ENCODE measurements at places on chromosomes 16 and 17.

GRCh38 chr17:47714773-47715396 is 18.2 kb upstream of the TBX21 start:
- DNase-seq: no peak

DNA sequence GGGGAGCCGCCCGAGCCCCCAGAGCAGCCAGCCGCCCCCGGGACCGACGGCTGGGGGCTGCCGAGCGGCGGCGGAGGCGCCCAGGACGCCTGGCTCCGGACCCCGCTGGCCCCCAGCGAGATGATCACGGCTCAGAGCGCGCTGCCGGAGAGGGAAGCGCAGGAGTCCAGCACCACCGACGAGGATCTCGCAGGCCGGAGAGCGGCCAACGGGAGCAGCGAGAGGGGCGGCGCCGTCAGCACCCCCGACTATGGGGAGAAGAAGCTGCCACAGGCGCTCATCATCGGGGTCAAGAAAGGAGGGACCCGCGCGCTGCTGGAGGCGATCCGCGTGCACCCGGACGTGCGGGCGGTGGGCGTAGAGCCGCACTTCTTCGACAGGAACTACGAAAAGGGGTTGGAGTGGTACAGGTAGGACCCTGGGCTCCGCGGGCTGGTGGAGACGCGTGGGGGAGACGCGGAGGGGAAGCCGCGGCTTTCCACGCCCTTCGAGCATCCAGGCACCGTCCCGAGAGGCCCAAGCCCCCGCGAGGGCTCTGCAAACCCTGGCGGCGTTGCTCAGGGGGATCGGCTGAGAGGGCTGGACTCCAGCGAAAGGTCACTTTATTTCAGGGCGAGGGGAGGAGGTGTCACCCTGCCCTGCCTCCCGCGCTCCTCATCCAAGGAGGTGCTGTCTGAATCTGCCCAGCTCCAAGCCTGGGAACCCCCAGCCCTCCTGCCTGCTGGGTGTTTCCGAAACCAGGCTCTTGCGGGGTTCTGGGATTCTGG is 1.2 kb downstream of the HS3ST4 start:
- no peak for DNase-seq

- DNase-seq: no peak
These were observed 208.4 kb downstream of the IRF8 start for GRCh38 chr16:86107215-86107825.

GRCh38 chr17:59903455-59903854 is 10.5 kb downstream of the RPS6KB1 start:
- no peak for DNase-seq

DNA sequence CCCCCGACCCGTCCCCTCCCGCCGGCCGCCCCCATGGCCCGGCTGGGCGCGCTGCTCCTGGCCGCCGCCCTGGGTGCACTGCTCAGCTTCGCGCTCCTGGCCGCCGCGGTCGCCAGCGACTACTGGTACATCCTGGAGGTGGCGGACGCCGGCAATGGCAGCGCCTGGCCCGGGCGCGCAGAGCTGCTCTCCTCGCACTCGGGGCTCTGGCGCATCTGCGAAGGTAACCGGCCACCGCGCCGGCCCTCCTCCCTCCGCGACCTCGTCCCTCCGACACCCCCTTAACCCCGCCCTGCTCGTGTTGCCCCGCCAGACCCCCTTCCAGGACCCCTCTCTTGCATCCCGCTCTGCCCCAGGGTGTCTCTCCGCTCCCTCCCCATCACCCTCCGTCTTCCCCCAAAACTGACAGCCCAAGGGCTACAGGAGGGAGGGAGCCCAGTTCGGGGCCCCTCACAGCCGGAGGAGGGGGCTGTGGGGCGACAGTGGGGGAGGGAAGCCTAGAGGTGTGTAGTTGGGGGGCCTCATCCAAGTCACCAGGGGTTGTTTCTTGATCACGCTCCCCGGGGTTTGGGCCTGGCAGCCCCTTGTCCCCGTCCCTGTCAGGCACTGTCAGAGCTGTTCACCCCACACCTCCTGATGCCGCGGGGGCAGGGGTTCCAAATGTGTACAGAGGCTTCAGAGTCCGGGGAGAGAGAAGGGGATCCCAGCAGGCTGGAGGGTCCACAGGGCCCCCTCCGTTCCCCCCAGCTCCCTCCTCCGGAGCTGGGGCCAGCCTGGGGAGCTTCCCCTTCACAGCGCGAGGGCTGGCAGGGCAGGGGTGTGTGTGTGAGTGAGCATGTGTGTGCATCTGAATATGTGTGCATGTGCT is 794 bp downstream of the TMEM235 start:
- no peak for DNase-seq

- DNase-seq: no peak
These were observed 126.9 kb downstream of the PARN start for GRCh38 chr16:14502932-14503741.

- no peak for DNase-seq
These were observed 21.2 kb downstream of the MEAK7 start for GRCh38 chr16:84482951-84483881.

DNA sequence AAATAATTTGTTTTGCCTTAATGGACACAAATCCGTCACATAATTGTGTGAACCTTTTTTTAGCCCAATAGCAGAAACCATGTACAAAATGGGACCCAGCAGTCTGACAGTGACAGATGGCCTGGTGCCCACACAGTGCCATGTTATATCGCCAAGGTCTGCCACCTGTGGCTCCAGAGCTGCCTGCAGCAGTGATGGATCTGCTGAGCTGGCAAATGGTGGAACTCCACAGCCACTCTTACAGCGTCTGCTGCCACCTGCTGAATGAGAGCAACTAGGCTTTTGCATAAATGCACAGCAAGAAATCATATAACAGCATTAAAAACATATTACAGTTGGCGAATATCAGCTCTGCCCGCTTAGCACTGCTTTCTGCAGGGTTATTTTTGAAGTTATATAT is 59.4 kb downstream of the NUP93 start:
- no peak for DNase-seq

DNA sequence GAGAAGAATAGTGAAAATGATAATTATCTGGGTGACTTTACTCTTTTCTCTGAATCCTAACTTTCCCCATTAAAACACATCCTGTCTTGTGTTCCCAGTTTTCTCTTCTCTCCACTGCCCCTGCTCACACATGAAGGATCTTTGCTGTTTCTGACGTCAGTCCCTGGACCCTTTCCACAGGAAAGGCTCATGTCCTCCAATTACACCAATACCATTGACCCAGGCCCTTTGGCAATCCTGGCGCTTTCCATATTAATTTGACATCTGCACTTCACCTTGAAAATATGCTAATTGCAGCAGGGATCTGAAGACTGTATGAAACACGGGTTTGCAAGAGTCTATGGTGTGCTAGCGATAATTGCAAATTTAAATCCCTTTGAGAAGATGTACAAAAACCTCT is 170.2 kb upstream of the GOT2 start:
- DNase-seq: no peak

DNA sequence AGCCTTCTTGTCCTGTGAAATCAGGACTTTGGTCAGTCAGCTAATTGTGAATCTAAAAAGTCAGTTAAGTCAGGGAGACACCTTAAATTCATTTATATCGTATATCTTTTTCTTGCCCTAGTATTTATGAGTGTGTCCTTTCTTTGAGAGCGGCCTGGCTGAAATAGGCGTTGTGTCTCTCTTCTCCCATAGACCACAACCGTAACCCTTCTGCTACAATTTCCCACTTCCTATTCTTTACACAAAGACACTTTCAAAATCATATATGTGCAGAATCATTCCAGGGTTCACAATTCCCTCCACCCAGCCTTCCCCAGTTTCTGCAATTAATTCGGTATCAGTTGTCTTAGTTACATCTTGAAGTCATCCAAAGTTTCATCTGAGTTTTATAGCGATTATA is 14.0 kb upstream of the COTL1 start:
- DNase-seq: no peak

- DNase-seq: no peak
These were observed 256.1 kb downstream of the IRX3 start for GRCh38 chr16:54030451-54030850.

- DNase-seq: no peak
These were observed 34.4 kb downstream of the WWP2 start for GRCh38 chr16:69796285-69797118.

GRCh38 chr17:79907850-79908249 is 68.6 kb upstream of the CBX4 start:
- no peak for DNase-seq

GRCh38 chr17:75241996-75242460 is 19.4 kb downstream of the GGA3 start:
- DNase-seq: no peak

DNA sequence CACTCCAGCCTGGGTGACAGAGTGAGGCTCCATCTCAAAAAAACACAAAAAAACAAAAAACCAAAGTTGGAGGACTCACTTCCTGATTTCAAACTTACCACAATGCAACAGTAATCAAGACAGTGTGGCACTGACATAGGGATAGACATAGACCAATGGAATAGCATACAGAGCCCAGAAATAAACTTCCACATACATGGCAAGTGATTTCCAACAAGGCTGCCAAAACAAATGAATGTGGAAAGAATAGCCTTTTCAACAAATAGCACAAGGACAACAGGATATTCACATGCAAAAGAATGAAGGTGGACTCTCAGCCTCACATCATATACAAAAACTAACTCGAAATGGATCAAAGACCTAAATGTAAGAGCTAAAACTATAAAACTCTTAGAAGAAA is 36.8 kb upstream of the RASD1 start:
- no peak for DNase-seq

GRCh38 chr17:11144358-11145233 is 96.4 kb upstream of the SHISA6 start:
- no peak for DNase-seq

DNA sequence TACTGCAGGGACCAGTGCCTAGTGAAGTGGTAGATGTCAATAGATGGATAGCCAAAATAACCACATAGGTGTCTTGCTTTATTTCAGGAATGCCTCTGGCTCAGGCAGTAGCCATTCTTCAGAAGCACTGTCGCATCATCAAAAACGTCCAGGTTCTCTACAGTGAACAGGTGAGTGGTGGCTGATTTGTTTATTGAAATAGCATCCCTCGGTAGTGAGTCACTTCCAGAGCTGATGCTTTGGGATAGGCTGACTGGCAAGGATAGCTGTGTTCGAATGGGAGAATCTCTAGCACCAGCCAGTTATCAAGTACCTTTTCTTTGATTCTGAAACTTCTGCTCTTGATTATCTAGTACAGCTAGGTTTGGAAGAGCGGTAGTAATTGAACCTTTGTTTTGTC is 10.3 kb downstream of the PHAF1 start:
- DNase-seq: no peak

- DNase-seq: no peak
These were observed 126.0 kb upstream of the SDK2 start for GRCh38 chr17:73770115-73770848.

- DNase-seq: no peak
These were observed 2.8 kb upstream of the NAGPA start for GRCh38 chr16:5036228-5037156.

DNA sequence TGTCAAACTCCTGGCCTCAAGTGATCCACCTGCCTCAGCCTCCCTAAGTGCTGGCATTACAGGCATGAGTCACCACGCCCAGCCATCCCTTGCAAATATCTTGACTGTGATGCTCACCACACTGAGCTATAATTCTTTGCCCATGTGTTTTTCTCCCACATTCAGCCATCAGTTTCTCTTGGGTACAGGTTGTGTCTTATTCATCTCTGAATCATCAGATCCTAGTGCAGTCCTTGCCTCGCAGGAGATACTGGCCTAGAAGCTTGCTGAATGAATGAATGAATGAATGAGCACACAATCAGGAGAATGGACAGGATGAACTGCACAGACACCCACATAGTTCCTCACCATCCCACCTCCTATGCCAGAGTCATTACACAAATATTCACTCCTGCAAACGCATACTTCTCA is 24.4 kb upstream of the ETV4 start:
- DNase-seq: no peak

DNA sequence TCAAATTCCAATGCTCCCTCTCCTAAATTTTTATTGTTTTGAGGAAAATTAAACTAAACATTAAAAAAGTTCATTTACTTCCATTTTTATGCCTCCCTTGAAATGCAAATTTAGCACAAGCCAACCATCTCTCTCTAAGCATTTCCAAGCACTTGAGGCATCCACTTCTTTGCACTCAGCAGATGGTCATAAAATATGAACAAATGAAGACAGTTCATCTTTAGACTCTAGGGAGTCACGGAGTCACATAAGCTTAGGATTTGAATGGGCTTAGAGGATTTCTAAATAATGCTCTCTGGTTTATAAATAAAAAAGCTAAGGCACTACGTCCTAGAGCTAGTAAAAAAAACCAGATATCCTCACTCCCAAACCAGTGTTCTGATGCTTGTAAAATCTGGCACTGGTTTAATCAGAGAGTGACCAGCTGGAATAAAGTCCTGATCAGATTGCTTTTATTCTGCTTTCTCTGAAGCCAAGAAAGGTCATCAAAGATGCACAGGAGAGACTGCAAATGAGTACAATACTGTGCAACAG is 204.2 kb downstream of the CA10 start:
- no peak for DNase-seq

DNA sequence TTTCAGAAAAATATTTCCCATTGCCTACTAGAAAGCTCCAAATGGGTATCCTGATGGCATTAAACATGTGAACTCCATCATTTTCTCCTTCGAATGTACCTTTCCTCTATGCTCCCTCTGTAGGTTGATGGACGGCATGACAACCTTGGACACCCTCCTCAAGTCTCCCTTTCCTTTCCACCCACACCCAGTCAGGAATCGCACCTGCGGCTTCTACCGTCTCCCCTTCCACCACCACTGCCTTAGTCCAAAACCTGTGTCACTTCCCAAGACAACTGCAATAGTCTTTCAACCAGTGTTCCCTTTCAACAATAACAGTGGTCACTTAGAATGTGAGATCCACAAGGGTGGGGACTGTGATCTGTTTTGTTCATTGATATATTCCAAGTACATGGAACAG is 233.1 kb upstream of the AXIN2 start:
- DNase-seq: no peak

DNA sequence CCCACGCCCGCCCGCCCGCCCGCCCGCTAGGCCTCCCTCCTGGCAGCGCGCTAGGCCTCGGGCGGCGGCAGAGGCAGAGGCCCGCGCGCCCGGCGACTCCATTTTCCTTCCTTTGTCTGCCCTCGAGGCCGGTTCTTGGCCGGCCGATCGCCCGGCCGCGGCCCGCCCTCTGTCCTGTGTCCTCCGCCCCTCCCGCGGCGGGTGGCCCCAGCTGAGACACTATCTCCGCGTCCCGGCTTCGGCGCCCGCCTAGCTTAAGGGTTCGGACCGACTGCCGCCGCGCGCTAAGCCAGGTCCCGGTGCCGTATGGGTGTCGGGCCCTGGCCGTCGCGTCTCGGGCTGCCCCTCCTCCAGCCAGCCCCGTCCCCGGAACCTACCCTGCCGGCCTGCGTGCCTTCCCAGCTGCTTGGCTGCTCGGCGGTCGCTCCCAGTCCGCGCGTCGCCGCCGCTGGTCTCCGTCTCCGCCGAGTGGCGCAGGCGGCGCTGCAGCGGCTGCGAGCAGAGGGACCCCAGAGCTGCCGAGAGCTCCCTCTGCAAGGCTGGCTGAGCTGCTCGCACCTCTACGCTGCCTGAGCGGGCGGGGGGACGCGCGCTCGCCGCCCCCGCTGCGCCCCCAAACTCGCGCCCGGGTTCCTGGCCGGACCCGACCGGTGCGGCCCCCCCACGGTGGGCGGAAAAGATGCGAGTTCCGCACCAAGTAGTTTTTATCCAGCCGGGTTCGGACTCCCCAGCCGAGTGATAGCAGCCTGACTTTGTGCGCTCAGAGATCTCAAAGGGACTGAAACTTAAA is 787 bp downstream of the CTCF start:
- peak; percentile 36 for DNase-seq

GRCh38 chr17:47223007-47223406 is 13.9 kb downstream of the MYL4 start:
- no peak for DNase-seq

Measured in stimulated activated CD4-positive, alpha-beta T cell treated with anti-CD3 and anti-CD28 coated beads, Interleukin-15, amount 100 ng/mL, for 1 hour (primary cell).